ENCODE measurements at places on chromosomes 5 and 9.

DNA sequence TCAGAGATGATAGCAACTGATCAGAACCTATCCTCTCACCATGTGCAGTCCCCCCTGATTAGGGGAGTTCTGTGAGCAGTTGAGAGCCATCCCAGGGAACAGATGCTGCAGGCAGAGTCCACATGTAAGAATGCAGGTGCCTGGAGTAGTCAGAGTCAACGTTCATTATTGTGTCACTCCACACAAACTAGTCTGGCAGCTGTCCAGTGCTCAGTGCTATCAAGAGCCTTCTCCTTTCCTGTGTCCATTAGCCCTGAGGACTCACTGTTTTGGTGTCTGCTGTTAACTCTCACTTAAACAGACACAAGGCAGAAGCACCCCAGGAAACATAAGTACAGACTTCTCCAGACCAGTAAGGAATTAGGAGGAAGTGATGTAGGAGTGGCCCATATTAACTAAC lies 2.5 kb downstream of the SH3TC2 start:
- no peak for DNase-seq

- no peak for DNase-seq
These were observed 145.7 kb downstream of the NXNL2 start for GRCh38 chr9:88680505-88681160.

DNA sequence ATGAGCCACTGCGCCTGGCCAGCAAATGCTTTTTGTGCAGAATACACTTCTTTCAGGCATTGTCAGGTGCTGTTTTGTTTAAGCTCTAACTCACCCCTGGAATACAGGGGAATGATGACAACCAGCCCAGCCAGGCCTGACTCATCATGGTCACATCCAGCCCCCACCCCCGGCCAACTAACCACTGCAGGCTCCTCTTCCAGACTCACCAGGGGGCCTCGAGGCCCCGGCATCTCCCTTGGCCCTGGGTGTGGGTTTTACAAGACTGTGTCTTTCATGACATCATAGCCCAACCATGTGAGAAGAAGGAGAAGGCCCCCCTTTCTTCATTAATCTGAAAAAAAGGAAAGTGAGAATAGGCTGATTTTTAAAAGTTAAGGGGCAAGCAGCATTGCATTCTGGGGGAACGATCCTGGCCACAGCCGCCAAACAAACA lies 35.5 kb downstream of the OLFML2A start:
- DNase-seq, result peak; percentile 92

- no peak for DNase-seq
These were observed 5.7 kb downstream of the GFM2 start for GRCh38 chr5:74761241-74761640.

- DNase-seq, result no peak
These were observed 43.1 kb upstream of the C6 start for GRCh38 chr5:41256400-41256799.

DNA sequence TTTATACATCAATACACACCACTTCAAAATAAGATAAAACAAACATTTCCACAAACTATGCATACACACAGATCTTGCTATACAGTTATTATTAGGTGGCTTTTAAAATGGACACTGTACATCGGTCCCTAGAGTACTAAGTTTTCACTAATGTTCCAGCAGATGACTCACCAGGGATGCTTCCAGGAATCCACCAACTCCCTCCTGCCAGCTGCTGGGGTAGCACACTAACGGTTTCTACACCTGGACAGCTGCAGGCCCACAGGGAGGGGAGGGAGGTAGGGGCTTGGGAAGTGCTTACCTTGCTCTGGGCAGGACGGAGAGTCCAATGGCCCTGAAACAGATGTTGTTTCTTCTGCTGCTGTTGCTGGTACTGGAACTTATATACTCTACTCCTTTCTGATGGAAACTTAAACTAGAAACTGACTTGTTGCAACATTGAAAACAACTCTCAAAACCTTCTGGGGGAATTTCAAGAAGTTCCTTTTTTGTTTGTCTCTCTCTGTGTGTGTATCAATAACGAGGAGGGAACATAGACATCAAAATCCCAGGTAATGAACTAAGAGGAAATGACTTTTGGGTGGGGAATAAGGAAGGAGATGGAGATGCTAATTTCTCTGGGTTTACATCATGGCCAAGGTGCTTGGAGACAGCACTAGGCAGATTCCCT lies at the start of gene IL12B:
Gene IL12B (minus strand): TSS at position 357 of the 670 bp plus-strand sequence. CDS start 3,705 bp downstream, outside the sequence.
- no peak for DNase-seq

- no peak for DNase-seq
These were observed 568.2 kb upstream of the CDH18 start for GRCh38 chr5:20556115-20556763.

DNA sequence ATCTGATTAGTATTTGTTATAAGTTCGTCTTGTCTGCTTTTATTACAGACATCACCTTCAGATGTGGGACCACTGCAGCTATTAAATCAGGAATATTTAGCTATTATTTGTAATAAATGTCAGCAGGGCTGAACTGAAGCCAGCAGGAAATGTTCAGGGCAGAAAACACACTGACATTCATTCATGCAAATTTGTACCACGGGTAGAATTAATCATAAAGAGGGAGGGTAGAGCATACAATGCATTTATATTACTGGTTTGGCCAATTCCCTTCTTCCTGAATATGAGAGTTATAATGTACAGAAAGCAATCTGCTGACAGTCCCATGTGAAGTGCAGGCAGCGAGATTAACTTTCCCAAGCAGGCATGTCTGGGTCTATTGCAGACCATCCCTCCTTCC lies 117.3 kb upstream of the NUDT12 start:
- no peak for DNase-seq

DNA sequence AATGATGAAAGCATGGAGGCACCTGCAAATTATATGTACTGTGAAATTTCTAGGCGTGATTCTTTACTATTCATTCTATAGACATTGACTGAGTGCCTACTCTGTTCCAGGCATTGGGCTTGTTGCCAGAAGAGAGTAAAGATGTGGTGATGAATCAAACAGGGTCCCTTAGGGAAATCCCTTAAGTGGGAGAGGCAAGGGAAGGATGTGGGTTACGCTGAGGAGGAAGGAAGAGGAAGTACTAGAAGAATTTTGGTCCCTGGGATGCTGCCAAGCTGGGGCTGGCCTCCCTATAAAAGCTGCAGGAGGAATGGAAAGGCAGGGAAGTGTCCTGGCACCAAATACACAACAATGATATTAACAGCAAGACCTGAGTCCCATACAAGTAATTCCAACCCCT lies 76.7 kb upstream of the SPOCK1 start:
- DNase-seq, result no peak

DNA sequence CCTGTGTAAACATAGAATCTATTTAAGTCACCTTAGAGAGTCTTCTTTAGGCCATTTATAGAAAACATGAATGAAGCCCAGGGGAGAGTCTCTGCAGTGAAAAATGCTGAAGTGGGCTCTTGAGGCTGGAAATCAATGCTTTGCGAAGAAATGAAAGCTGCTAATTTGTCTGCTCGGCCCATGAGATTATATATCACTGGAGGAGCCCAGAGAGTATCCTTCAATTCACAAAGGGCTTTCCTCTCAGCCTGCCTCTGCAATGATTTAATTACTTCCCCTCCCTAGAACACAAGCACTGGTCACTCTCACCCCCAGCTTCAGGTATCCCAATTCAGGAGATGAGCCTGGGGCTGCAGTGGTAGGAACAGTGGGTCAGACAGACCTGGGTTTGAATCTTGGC lies 8.2 kb upstream of the DRD1 start:
- DNase-seq, result no peak

DNA sequence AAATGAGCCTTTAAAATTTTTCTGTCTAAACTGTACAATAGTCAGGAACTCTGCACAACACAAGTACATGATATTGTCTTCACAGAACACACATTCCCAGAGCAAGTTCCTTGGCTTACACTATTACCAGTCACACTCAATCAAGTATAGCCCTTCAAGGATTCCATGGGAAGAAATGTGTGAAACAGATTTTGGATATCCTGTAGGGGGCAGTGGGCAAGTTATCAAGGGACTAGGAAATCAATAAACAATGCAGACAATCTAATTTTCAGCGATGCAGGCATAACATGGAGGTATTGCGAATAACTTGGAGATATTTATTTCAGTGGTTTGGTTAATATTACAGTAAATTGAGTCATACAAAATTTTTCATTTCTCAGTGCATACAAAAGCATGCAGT lies 1171.5 kb upstream of the NUDT12 start:
- no peak for DNase-seq

DNA sequence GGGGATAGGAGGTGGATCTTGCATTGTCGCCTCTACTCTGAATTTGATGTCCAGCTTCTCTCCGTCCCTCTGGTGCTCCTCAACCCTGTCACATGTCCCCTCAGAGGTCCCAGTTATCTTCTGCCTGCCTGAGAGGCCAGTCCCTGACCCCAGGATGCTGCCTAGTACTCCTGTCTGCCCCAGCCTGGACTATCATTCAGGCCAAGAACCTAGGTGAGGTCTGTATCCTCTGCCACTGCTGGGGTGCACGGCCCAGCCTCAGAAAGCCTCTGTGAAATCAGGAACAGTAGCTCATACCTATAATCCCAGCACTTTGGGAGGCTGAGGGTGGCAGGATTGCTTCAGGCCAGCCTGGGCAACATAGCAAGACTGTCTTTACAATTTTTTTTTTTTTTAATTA lies 8.6 kb downstream of the SPINK4 start:
- DNase-seq, result no peak

GRCh38 chr9:3246241-3246640 lies 279.6 kb downstream of the RFX3 start:
- DNase-seq, result no peak

GRCh38 chr9:86819552-86819951 lies 127.8 kb downstream of the GAS1 start:
- DNase-seq, result no peak

GRCh38 chr5:7876867-7877266 lies 7.9 kb downstream of the MTRR start:
- DNase-seq, result no peak

DNA sequence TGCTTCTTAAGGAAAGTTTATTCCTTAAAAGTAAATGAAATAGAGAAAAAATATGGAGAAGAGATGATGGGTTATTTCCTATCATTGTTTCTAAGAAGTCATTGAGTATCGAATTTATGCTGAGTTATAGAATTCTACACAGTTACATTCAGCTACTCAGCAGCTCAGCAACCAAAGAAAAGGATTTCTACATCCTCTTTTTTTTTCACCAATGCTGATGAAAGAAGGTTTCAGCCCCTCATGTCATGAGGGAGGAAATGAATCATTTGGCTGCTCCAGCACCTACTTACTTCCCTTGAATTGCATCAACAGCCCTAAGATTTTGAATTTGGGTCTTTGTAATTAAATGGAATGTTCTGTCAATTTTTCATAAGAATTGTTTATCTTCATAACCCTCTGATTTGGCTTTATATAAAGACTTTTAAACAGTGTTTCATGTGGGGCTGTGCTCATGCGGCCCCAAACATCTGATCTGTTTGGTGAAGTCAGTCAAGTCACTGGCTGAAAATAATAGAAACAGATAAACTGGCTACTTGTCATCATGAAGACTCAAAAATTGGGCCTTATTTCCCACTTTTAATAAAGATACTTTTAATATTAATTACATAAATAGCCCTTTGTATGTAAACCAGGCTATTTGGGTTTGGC lies 18.5 kb upstream of the SNX2 start:
- no peak for DNase-seq

GRCh38 chr5:1666812-1667588 lies 132.6 kb downstream of the MRPL36 start:
- DNase-seq, result no peak

GRCh38 chr5:88808153-88808552 lies 74.8 kb downstream of the MEF2C start:
- DNase-seq, result no peak

DNA sequence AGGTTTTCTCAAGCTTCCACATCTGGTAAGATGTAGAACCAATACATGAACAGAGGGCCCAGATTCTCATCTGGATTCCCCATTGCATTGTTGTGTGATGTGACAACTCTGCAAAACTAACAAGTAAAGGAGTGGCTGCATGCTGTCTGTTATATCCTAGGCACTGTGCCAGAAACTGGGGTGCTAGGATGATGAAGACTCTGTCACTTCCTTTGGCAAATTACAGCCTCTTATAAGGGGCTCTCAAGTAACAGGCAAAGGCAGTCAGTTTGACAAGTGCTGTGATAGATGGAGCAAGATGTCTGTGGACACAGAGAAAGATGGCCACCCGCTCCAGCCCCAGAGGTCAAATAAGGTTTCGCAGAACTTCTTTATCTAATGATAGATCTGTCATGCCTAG lies 115.7 kb downstream of the PAPPA start:
- no peak for DNase-seq

GRCh38 chr5:126171916-126172315 lies 251.3 kb upstream of the GRAMD2B start:
- DNase-seq, result no peak

DNA sequence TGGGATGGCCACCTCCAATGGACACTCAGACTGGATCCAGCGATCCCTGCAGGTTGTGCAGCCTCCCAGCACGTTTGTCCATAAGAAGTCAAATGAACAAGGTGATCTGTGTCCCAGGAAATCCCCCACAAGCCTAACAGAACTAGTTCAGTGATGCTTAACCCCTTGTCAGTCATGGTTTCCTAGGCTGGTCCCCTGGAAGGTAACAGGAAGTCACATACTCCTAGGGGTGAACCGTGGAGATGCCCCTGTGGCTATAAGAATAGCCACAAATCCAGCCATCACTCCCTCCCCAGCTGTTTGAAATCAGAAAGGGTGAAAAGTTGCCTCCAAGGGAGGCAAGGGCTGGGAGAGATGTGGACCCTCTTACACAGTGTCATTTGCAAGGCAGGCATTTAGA lies 22.5 kb downstream of the PAX5 start:
- no peak for DNase-seq

- no peak for DNase-seq
These were observed 492 bp downstream of the ATG12 start for GRCh38 chr5:115840873-115841272.

DNA sequence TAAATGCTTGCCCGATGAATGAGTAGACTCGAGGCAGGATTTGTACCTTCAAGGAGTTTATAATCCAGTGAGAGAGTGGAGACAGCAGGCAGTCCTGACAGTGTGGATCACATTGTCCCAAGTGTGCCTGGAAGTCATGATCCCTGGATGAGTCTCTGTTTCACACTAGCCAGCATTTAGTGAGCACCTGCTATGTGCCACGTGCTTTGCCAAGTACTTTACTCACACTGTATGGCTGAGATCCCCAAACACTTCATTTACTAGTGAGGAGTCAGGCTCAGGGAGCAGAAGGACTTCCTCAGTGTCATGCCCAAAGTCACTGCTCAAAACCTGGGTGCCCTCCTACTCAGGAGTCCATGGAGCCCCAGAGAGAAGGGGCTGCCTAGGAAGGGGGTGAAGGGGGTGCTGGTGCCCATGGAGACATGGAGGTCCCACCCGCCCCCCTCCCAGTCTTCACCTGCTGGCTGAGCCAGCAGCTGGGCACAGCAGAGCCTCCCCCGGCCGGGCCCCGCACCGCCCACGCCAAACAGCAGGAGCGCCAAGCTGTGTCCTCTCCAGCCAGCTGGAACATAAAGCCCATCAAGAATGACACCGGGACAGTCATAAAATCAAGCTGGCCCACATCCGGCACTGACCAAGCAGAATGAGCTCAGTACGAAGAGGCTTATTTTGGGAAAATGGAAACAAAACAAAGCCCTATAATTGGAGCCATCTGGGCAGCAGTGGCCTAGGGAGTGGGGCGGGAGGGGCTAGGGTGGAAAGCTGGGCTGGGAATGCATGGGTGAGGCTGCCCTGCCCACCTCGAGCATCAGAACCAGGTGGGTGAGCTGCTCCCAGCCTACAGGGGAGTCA lies 10.6 kb downstream of the LAMC3 start:
- no peak for DNase-seq
